ENCODE measurements at places on chromosomes 4 and X.

- DNase-seq: no peak
These were observed 94.1 kb upstream of the TLR2 start for GRCh38 chr4:153589703-153590595.

GRCh38 chrX:86133761-86134160 lies 14.5 kb upstream of the DACH2 start:
- DNase-seq: no peak

GRCh38 chrX:140766024-140766611 lies 56.6 kb downstream of the LINC00632 start:
- DNase-seq: peak; percentile 48

- peak; percentile 34 for DNase-seq
These were observed 1.7 kb downstream of the SAT1 start for GRCh38 chrX:23784470-23785331.

GRCh38 chr4:152843481-152844090 lies 63.8 kb downstream of the ARFIP1 start:
- DNase-seq: no peak

- no peak for DNase-seq
These were observed 32.2 kb downstream of the CFAP299 start for GRCh38 chr4:80367737-80368136.

All from CD4-positive, alpha-beta T cell treated with Interleukin-21 for 1 hour (primary cell).